Activated CD8-positive, alpha-beta memory T cell treated with anti-CD3 and anti-CD28 coated beads, Interleukin-2, amount 50 U/mL, for 48 hours (primary cell): ENCODE measurements at places on chromosomes 5 and 9.

DNA sequence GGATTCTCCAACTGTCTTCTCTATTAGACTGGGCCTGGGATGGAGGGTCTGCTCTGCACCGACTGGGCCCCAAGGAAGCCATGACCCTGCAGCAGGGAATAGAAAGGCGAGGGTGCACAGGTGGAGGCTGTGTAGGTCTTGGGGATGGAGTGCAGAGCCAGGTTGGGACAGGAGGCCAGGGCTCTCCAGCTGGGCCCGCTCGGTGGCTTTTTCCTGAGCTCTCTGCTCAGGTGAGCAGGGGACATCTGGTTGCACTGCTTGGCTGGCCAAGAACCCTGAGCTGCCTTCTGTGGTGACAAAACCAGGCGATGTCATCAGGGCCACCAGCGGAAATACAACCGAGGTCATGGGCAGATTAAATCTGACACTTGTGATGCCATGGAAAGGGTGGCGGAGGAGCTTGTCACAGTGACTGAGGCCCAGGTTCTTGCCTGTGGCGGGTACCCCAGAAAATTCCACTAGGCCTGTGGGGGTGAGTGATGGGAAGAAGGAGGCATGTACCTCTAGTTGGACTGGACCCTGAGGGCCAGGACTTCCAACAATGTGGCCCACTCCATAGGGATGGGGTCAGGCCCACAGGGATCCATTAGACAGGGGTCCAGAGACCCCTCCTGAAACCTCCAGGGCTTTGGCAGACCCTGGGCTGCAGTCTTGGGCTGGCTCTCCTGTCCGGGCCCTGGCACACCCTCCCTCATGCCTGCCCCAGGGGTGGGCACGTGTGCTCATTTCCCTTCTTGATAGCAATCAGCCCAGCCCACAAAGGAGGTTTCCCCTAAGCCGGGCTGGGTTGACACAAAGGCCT, 4.4 kb upstream of the IL3 start:
- peak; percentile 72 for DNase-seq

GRCh38 chr9:36017278-36017677, 19.4 kb upstream of the RECK start:
- no peak for DNase-seq

DNA sequence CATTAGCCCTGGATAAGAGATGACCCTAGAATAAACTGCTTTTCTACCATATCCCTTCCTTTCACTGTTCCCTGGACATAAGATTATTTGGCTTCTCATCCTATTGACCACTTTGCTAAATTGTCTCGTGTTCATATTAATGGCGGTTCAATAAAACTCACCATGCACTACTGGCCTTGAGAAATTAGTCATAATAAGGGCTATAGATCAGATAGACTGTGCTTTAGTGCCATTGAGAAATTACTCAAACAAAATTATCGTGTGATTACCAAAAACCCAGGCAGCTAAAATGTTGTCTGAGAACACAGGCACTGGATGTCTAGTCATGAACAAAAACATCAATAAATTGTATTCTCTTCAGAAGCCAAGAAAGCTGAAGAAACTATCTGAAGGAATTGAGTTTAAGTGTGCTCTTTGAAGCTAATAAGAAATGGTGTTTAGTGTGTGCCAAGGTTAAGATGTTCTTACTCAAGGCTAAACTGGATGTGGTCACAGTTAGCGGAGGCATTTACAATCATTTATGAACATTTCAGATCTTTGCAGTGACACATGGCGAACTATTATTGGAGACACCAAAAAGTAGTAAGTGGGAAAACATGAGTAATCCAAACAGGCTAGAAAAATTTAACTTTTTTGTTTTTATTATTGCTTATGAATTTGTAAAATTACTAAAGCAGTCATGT, 460.4 kb upstream of the RORB start:
- DNase-seq: no peak

GRCh38 chr5:89308606-89309040, 425.6 kb upstream of the MEF2C start:
- DNase-seq: no peak

GRCh38 chr9:96219026-96219899, 82.7 kb downstream of the HSD17B3 start:
- DNase-seq: peak; percentile 81

DNA sequence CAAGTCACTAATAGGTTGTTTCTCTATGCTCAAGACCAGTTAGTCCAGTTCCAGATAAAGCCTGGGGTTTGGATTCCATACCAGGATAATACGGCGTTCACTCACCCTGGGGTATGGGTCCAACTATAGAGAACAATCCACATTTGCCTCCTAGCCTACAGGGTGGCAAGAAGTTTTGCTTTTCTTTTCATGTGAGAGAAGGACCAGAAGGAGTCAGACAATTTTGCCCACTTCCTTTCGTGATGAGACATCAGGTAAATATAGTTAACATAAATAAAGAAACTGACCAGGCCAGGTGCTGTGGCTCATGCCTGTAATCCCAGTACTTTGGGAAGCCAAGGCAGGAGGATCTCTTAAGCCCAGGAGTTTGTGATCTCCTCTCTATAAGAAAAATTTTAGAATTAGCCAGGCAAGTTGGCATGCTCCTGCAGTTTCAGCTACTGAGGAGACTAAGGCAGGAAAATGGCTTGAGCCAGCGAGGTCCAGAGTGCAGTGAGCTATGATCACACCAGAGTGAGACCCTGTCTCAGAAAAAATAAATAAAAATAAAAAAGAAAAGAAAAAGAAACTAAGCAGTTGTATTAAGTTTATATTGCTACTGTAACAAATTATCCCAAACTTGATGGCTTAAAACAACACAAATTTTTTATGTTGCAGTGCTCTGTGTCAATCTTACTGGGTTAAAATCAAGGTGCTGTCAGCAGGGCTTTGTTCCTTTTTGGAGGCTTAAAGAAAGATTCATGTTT, 7.5 kb upstream of the REEP5 start:
- no peak for DNase-seq

DNA sequence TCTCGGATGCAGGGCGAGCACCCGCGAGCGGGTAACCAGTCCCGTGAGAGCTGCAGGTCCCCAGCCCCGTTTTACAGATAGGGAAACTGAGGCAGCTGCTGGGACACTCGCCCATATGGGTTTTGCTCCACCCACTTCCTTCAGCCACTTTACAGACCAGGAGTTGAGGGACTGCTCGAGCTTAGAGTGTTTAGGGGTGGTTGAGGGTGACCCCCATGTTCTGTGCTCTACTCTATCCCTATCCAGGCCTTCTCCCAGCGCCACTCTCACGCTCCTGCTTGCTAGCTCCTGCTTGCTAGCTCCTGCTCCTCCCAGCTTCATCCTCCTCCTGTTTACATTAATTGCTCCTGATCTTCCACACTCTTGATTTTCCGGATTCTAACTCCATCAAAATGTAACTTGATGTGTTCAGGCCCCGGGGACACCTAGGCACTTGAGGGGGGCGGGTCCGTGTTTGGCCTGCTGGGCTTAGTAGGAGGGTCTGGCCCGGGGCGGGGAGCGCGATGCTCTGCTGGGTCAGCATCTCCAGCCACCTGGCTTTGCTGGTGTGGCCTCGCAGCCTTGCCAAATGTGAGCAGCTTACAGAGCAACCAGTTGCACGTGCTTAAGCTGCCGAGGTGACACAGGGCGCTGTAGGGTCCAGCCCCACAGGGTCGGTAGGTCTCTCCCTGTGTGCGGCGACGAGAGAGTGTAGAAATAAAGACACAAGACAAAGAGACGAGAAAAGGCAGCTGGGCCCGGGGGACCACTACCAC, 1.5 kb upstream of the PTGES2 start:
- DNase-seq: no peak

- DNase-seq: no peak
Measured at GRCh38 chr9:69963803-69964202, 79.8 kb upstream of the MAMDC2 start.

GRCh38 chr5:125786021-125786420, 637.2 kb upstream of the GRAMD2B start:
- no peak for DNase-seq

- no peak for DNase-seq
Measured at GRCh38 chr5:315488-316209, 5.9 kb upstream of the AHRR start.

- no peak for DNase-seq
Measured at GRCh38 chr9:133787754-133788025, 49.5 kb upstream of the SARDH start.

DNA sequence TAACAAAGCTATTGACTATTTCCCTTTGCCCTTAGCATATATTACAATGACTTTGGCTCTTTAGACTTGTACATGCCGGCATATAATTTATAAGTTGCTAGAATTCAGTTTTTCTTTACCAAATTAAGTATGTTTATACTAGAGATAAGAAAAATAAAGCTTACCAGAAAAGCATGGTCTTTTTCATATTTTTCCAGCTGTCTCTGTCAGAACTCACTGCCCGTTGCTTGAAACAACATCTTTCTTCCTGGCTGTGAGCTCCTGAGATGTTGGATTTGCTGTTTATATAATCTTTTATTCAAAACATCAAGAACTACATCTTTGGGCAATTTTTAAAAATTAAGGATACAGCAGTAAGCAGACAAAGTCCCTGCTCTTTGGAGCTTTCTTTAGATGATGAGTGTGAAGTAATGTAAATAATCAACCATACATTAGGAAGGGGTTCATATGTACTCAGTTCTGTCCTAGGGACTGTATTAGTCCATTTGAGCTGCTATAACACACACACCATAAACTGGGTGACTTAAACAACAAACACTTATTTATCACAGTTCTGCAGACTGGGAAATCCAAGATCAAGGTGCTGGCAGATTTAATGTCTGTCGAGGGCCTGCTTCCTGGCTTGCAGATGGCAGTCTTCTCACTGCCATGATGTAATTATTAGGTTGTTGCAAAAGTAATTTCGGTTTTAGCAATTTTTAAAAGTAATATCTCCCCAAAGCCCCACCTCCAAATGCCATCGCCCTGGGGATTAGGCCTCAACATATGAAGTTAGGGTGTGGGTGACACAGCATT, 45.4 kb upstream of the RANBP3L start:
- no peak for DNase-seq

DNA sequence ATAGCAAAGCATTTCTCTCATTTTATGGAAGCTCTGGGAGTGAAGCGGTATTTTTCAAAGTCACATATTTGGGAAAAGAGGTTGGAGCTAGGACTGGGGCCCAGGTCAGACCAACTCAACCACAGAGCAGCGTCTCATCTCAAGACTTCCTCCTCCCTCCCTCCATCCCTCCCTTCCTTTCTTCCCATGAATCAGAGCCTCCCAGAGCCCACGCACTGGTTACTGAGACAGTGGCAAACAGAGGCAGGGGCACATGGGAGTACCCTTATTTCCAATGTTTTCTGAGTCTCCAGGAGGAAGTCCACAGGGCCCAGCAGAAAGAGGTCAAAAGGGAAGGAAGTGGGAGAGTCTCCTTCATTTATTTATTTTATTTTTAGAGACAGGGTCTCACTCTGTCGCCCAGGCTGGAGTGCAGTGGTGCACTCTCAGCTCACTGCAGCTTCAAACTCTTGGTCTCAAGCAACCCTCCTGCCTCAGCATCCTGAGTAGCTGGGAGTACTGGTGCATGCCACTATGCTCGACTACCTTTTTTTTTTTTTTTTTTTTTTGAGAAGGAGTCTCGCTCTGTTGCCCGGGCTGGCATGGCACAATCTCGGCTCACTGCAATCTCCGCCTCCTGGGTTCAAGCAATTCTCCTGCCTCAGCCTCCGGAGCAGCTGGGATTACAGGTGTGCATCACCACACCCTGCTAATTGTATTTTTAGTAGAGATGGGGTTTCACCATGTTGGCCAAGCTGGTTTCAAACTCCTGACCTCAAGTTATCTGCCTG, 52.5 kb upstream of the CDKN2AIPNL start:
- DNase-seq: no peak

DNA sequence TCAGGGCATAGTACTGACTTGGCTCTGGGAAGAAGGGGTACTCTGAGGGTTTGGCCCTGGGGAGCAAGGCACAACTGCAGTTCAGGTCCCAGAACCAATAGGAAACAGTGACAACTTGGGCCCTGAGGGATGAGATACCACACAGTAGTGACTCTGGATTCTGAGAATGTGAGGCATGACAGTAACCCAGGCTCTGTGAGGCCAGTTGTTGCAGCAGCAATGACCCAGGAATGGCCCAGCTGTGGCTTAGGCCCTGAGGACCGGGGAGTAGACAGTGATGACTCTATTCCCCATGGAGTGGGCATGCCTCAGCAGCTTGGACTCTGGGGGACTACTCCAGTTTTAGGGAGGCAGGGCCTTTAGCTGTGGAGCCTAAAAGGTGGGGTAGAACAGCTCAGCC, 21.5 kb upstream of the NFIL3 start:
- DNase-seq: no peak

DNA sequence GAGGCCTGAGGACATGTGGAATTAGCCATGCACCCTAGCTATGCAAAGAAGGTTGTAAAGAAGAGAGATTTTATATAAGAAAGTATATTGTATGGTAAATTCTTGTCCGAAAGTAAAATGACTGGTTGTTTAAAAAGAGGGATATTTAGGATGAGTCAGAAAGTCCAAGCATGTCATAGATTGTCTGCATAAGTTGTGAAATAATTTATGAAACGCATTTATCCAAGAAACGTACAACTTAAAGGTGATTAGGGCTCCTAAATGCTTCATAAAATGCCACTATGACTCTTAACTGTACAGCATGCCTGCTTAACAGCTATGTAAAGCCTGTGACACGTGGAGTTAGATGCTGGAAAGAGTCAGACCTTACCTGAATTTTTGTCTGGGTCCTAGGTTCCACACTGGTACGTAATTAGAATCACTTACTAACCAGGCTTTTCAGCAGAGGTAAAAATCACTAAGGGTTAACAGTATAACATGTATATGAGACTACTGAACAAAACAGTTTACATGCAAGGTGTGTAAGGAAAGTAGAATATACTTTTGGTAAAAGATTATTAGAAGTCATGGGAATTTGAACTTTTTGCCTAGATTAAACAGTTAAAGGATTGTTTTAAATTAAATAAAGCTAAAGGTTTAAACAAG, 37.0 kb upstream of the ARL15 start:
- no peak for DNase-seq

DNA sequence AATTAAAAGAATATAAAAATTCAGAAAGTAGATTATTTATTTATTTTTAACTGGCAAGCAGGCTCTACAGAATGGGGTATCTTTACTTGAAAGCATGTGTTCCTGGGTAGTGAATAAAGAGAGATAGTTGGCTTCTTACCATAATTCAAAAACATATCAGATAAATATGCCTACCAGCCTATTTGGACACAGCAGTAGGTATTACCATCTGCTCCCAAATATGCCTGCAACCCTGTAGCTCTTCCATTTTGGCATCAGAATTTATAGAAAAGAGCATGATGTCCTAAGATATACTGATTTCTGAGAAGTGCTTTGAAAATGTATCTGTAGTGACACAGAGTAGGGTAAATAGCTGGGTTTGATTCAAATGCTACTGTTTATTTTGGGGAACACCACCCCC, 1300.5 kb upstream of the DMAC1 start:
- no peak for DNase-seq

GRCh38 chr5:140631036-140631417, 1.9 kb downstream of the CD14 start:
- DNase-seq: no peak

GRCh38 chr9:127779136-127779981, 893 bp upstream of the SH2D3C start:
- peak; percentile 77 for DNase-seq

GRCh38 chr5:14830210-14831005, 41.2 kb downstream of the ANKH start:
- DNase-seq: no peak
